ENCODE measurements at places on chromosomes 13 and 19. TPM values are rescaled to one million over a fixed set of nuclear protein-coding genes. Genes with fewer than 3 reads are reported as not detected.

DNA sequence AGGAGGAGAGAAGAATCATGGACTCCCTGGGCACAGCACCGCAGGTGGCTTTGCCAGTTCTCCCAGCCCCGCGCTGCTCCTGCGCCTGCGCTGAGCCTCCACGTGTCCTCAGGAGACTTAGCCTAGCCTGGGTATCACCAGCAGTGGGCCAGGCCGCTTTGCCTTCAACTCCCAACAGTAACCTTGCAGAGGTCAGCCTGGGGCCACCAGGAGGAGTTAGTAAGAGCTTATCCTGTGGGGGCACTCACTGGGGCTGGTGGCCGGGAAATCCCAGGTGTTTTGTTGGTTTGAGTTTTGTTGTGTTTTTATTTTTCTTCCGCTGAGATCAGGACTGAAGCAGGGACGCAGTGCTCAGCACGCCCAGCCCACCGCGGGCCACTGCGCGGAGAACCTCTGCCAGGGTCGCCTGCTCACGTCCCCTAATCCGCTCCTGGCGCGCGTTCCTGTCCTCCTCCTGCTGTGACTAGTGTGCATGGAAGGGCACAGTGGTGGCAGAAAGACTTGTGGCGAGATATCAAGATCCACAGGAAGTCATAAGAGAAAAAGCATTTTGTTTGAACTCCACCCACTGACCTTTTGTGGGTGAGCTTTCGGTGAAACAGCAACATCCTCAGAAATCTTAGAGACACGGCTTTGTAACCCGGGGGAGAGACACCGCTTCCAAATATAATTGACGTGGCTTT is 207.4 kb upstream of the RFC3 start:
- ATAC-seq, result peak; percentile 48

- ATAC-seq, result no peak
These were observed 10.4 kb downstream of the ZNF146 start for GRCh38 chr19:36225219-36225892.

GRCh38 chr13:66037096-66037495 is 1193.0 kb downstream of the PCDH9 start:
- peak; percentile 58 for ATAC-seq

DNA sequence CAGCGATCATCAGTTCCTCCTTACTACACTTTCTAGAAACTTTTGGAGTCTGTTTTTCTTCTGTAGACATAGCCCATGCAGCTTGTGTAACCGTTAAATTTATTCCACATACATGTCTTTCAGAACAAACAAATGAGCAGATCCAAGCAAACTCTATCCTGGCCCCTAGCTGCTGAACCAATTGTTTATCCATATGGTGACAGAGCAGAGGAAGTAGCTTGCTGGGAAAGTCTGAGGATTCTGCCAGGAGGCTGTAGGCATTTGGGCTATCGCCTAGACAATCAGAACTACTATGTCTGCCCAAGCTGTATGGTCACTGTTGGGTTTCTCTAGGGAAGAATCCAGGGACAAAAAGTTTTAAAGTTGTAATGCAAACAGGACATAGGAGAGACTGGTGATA is 343.7 kb downstream of the SPRY2 start:
- no peak for ATAC-seq

DNA sequence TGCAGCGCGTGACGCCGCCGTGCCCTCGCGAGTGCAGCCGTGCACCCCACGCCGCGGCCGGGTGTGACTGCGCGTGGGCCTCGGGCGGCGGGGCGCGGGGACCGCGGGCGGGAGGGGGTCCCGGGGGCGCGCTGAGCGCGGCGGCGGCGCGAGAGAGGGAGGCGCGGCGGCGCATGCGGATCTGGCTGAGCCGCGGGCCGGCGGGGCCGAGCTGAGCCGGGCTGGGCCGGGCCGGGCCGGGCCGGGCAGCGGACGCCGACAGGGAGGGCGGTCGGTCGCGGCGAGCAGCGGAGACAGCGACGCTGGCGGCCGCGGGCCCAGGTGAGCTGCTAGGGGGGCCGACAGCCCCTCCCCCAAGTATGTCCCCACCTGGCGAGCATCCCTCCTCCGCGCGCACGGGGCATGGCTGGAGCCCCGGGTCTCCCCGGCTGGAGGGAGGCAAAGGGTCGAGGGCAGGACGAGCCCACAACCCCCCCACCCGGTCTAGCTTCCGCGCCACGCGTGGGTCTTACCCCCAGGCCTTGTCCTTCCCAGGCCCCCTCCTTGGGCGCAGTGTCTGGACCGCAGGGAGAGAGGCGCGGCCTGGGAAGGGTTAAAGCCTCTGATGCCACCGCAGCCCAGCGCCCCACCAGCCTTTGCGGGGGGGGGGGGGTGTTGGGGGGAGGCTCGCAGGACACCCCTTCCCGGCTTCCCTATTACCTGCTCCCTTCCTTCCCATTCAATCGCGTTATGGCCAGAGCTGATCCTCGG is at the start of gene SPTBN4:
SPTBN4 (plus strand) TSS at position 17 of the 750 bp plus-strand sequence. CDS start 5,621 bp downstream, outside the sequence.
- no peak for ATAC-seq

DNA sequence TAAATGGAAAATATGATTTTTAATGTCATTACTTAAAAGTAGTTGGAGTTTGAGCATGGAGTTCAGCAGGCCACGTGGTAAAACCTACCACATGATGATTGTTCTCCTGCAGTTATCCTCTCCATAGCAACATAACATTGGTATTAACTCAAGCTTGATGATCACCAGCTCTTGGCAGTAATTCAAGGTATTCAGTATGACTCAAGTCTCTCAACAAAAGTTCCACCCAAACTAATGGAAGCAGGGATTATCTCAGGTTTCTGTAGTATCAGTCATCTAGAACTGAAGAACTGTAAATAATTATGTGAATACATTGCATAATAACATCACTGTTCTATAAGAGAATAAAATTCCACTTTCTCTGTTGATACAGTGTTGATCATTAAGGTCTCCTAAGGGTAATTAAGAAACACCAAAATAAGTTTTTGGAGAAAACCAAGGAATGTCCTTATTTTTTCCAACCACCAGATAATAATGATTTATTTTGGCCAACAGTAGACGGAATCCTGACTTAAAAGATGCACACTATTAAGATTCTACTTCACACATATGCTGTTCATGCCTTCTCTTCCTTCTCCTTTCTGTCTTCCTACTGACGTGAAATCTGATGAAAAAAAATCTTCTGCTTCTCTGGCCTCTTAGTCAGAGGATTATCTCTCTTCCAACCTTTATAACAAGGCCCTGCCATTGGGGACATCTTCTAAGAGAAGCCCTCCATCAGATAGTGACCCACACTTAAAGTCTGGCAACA is 1092.3 kb downstream of the EFNB2 start:
- no peak for ATAC-seq

ZNF784 gene
- total RNA-seq, result 4.0 TPM
